Putamen (tissue), 1 donor: ENCODE measurements at places on chromosomes 2 and 18.

DNA sequence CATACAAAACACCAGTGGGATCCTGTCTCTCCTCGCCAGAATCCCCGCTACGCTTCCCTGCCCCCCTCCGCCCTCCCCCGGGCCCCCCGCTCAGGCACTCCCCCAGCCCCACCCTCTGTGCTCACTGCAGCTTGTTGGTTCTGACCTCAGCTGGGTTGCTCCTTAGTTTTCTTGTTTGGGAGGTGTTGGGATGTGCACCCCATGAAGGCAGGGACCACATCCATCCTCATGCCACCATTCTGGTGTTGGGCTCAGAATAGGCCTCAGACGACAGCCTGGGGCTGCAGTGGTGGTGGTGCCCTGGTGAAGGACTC lies 4.6 kb downstream of the SNED1 start:
- DNase-seq, result no peak

DNA sequence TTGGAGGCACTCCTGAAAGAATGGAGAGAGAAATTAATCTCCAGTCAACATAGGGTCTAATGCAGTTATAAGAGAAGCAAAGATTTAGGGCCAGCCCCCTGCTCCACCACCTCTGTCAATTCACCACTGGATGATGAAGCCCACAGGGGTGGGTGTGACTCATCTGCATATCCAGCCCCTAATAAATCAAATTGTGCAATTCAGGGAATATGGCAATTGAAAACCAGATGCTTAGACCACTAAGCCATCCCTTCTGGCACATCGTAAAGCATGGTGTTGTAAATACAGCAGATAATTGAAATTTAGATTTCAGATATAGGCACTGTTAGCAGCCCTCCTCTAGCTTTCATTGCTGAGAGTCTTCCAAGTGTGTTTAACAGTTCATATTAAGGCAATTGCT lies 541.4 kb downstream of the PARD3B start:
- no peak for DNase-seq

GRCh38 chr2:106195981-106196380 lies 1.9 kb upstream of the UXS1 start:
- DNase-seq, result no peak

GRCh38 chr2:241309684-241310117 lies 5.8 kb downstream of the HDLBP start:
- no peak for DNase-seq

GRCh38 chr2:233213975-233214374 lies 37.5 kb upstream of the ATG16L1 start:
- DNase-seq, result no peak

- no peak for DNase-seq
These were observed 444.2 kb downstream of the PTPRM start for GRCh38 chr18:8011361-8011760.

DNA sequence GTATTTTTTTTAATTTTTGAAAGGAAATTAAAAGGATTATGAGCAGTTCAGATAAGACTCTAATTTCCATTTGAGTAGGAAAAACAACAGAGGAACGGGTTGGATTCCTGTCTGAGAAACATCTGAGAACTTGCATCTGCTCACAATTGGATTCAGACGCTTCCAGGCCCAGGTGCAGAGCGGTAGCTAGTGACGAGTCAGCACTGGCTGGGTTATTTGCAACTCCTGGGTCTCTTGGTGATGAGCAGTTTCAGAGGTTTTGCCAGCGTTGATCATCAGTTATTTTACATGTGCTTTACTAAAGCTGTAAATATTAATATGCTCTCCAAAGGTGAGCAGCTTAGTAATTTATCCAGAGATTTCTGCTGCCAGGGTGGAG lies 39.1 kb upstream of the B3GNT7 start:
- no peak for DNase-seq

GRCh38 chr2:18154812-18155211 lies 276.3 kb downstream of the KCNS3 start:
- no peak for DNase-seq

DNA sequence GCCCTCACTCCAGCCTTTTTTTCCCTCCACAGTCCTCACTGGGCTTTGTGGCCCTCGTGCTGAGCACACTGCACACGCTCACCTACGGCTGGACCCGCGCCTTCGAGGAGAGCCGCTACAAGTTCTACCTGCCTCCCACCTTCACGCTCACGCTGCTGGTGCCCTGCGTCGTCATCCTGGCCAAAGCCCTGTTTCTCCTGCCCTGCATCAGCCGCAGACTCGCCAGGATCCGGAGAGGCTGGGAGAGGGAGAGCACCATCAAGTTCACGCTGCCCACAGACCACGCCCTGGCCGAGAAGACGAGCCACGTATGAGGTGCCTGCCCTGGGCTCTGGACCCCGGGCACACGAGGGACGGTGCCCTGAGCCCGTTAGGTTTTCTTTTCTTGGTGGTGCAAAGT lies 39.4 kb downstream of the STEAP3 start:
- DNase-seq, result no peak

GRCh38 chr2:232327105-232328031 lies 51.2 kb upstream of the ALPP start:
- peak; percentile 29 for DNase-seq

- DNase-seq, result no peak
These were observed 37.5 kb upstream of the PTH2R start for GRCh38 chr2:208369091-208369490.
